ENCODE measurements at places on chromosomes 13 and 19. TPM values are rescaled to one million over a fixed set of nuclear protein-coding genes. Genes with fewer than 3 reads are reported as not detected.

GRCh38 chr19:11581740-11582139, 4.3 kb upstream of the ACP5 start:
- peak; percentile 57 for DNase-seq

DNA sequence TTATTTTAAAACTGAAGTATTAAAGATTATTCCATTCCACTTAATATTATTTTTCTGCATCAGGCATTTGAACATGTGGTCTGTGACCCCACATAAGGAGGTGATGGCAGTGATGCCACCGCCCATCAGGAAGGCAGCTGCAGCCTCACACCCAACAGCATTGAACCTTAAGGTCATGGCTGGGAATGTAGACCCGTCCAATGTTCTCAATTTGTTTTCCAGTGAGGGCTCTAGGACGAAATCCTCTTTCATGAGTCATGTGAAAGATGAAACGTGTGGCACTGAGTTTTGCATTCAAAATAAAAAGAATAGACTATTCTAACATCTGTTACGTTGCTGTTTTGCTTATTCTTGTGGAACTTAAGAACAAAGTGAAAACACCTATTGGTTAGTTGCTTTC, 74.5 kb upstream of the ANKRD10 start:
- no peak for DNase-seq

DNA sequence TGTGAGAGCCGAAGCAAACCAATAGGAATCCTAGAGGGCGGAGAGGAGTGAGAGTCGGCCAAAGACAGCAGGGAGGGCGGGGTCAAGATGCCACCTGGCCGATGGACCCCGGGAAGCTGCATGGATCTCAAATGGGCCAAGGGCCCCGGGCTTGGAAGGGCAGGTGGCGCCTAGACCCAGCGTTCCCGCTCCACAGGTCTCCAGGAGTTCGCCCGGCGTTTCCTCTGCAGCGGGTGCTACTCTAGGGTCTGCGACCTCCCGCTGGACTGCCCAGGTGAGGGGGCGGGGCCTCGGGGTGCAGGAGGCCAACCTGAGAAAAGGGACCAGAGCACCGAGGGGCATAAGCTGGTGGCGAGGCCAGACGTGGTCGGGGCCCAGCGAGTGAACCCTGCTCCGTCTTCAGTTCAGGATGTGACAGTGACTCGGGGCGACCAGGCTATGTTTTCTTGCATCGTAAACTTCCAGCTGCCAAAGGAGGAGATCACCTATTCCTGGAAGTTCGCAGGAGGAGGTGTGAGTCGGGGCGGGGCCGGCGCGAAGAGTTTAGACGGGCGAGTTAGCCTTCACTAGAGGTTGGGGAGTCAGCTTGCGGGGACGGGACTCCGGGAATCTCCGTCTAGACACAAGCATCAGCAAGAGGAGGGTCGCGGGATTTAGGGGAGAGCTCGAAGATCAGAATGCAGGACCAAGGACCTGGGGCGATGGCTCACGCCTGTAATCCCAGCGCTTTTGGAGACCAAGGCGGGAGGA, 9.9 kb downstream of the SPACA6 start:
- no peak for DNase-seq

- DNase-seq: no peak
These were observed 476.8 kb downstream of the DIAPH3 start for GRCh38 chr13:59686798-59687394.

DNA sequence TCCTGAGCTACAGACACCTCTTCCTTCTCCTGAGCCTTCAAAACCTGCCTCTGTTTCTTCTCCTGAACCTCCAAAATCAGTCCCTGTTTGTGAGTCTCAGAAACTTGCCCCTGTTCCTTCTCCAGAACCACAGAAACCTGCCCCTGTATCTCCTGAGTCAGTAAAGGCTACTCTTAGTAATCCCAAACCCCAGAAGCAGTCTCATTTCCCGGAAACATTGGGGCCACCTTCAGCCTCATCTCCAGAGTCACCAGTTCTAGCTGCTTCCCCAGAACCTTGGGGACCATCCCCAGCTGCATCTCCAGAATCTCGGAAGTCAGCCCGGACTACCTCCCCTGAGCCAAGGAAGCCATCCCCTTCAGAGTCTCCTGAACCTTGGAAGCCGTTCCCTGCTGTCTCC, 10.0 kb downstream of the CHAMP1 start:
- DNase-seq: no peak

- no peak for DNase-seq
These were observed 58.4 kb upstream of the UQCRFS1 start for GRCh38 chr19:29271341-29271740.

GRCh38 chr19:37537391-37537947, 30.7 kb downstream of the ZNF793 start:
- no peak for DNase-seq

DNA sequence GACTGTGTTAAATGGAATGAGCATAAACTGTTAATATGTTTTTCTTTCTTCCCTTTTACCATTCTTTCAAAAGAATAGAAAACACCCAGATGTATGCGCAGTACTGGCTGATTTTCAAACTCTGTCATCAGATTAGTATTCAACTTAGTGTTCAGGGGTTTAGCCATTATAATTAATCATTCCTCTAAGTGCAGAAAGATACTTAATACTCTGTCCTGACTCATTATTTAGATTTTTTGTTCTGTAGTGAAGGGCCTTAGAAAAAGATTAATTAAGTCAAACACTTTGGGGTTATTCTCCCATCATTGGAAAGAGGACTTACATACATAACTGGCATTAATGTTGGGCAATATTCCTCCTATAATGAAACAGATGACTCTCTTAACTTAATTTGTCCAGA, 1316.7 kb upstream of the SLC10A2 start:
- DNase-seq: no peak

DNA sequence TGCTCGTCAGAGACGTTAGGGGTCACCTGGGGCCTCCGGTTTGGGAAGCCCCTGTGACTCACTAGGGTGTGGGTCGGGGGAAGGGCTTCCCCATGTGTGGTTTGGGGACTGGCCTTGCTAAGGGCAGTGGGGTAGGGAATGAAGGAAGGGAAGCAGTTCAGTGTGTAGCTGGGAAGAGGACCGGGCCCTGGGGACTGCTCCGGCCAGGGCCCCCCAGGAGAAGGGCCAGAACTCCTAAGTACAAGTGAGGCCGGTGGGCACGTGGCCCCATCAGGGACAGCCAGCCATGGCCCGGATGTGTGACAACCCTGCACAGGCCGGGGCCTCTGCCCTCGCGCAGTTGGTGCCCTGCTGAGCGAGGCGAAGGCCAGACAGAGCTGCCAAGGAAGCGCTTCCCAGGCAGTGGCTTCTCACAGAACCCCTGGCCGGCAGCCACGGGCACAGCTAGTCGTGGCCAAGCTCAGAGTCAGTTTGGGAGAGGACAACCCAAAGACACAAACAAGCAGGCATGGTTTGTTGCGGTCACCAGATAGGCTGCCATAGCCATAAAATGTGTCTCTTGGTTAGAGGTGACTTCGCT, 25.7 kb downstream of the TEX29 start:
- no peak for DNase-seq

DNA sequence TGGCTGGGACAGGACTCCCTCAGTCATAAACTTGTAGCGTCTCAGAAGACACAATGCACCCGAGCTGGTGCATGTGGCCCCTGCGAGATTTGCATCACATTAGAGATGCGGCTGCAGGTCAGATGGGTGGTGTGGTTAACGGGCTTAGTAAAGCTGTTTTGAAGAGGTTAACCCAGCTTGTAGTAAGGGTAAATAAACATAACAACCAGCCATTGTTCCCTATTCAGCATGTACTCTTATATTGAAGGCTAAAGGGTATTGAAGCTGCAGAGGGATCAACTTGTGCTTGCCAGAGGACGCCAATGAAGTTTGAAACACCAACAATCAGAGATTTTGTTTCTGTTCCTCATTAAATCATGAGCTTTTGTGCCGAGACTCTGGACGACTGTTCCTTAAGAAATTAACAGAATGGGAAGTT, 79.4 kb downstream of the ZIC5 start:
- no peak for DNase-seq

DNA sequence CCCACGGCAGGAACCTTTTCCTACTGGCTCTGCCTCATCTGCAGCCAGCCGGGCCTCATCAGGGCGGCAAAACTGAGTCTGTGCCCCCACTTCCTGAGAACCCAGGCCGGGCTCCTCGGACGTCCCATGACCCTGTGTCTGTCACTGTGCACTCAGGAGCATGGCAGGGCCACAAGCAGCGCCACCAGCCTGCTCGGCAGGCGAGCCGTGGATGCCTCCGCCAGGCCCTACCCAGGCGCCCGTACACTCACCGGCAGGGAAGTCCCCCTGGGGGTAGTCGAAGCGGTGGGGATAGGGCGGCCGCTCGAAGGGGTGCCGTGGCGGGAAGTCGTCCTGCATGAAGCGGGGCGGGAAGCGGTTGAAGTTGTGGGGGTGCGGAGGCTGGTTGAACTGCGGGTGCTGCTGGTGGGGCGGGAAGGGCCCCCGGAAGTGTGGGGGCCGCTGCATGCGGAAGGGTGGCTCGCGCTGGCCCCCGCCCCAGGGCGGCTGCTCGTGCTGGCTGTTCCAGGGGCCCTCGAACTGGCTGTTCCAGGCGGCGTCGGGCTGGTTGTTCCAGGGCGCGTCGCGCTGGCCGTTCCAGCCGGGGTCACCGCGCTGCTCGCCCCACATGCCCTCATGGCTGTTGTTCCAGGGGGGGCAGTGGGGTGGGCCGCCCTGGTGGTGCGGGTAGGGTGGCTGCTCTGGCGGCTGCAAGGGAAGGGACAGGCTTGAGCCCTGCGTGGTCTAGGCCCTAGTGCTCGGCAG, 17.1 kb downstream of the CHERP start:
- DNase-seq: no peak

GRCh38 chr13:40460116-40460515, 206.3 kb downstream of the FOXO1 start:
- DNase-seq: no peak

- DNase-seq: no peak
These were observed 339.8 kb upstream of the OBI1 start for GRCh38 chr13:78998630-78999315.

GRCh38 chr13:28010046-28010445, 21.6 kb upstream of the URAD start:
- no peak for DNase-seq

GRCh38 chr19:5080030-5080654, 111.2 kb downstream of the KDM4B start:
- DNase-seq: no peak

- DNase-seq: no peak
These were observed 8.6 kb downstream of the BRCA2 start for GRCh38 chr13:32323912-32324311.

DNA sequence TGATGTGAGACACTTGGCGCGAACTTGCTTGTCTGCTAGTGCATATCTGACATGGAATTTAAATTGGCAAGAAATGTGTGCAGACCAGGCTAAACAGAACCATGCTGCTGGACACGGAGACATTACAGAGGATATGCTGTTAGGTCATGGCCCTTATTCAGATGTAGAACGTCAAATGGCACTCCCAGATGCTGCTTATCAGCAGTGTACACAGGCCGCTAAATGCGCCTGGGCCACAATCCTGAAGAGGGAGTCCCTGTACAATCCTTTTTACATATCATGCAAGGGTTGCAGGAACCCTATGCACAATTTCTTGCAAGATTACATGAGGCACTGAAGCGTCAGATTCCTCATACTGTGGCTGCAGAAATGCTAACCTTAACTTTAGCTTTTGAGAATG, 9.3 kb downstream of the ZNF350 start:
- no peak for DNase-seq

- DNase-seq: peak; percentile 50
These were observed 27.1 kb downstream of the MEGF8 start for GRCh38 chr19:42352301-42353259.

DNA sequence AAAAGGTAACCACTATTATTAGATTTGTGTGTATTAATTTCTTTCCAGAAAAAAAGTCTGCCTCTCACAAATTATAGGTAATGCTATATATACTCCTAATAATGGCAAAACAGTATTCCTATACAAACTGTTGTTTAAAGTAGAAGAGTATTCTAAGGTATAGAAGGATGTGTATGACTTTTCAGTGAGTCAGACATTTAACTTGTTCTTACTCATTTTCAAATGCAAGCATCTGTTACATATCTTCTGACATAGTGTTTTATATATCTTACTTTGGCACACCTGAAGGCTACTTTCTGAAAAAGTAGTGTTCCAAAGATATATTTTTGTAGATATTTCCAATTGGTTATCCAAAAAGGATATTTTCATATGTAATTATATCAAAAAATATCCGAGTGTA, 3.5 kb upstream of the SLITRK5 start:
- no peak for DNase-seq

DNA sequence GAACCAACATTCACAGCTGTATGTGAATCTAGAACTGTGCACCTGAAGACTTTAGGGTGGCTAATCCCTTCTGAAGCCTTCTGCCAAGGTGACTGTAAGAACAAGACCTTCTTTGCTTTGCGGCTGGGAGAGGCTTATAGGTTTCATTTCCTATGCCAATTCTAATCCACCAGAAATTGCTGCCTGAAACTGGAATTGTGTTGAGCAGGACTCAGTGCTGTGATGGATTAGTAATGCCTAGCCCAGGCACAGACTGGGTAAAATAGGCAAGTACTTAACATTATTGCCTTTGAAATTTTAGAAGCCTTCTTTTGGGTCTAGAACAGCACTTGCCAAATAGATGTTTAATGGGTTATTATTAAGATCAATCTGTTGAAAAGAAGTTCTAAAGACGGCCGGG, 11.5 kb downstream of the SLC25A23 start:
- DNase-seq: no peak

GRCh38 chr13:43514311-43514710, 272.5 kb downstream of the ENOX1 start:
- no peak for DNase-seq

DNA sequence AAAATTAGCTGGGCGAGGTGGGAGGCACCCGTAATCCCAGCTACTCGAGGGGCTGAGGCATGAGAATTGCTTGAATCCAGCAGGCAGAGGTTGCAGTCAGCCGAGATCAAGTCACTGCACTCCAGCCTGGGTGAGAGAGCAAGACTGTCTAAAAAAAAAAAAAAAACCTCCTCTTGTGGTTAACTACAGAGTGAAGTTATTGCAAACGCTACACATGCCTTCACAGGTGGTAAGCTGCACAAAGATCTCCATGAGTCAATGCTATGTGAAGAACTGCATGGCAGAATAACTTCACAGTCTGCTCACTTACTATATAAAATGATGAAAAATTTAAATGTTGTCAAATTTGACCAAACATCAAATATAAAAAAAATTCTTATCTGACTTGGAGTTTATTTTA, 436.8 kb downstream of the FGF14 start:
- no peak for DNase-seq

DNA sequence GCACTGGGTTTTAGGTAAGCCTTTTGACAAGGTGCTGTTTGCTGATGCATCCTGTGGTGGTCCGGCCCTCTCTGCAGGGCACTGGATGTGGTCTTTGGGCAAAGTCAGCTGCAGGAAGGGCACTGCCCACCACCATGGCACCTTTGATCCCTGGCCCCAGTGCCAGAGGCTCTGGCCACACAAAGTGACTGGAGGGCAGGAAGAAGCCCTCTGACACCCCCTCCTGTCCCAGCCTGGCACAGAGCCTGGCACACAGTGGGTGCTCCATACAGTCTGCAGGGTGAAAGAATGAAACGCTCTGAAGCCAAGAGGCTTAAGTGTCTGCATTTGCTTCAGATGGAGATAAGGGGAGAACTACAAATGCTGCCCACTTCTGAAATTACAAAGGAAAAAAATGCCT, 47.6 kb upstream of the CNMD start:
- no peak for DNase-seq

The VMAC gene
- total RNA-seq: 1.9 TPM

The ZGLP1 gene
- total RNA-seq: 3.4 TPM

The PLK5 gene
- total RNA-seq: not detected

The JSRP1 gene
- total RNA-seq: 0.45 TPM

The SYCN gene
- total RNA-seq: not detected

The PNMA8C gene
- total RNA-seq: not detected

The ZNF177 gene
- 0.74 TPM for total RNA-seq
